Activated naive CD4-positive, alpha-beta T cell treated with anti-CD3 and anti-CD28 coated beads for 36 hours (primary cell): ENCODE measurements at places on chromosomes 1 and 21. TPM values are rescaled to one million over a fixed set of nuclear protein-coding genes. Genes with fewer than 3 reads are reported as not detected.

Gene TMEM63A
- total RNA-seq, result 34.7 TPM

GRCh38 chr1:65064981-65065380, 83.0 kb upstream of the AK4 start:
- DNase-seq, result no peak

DNA sequence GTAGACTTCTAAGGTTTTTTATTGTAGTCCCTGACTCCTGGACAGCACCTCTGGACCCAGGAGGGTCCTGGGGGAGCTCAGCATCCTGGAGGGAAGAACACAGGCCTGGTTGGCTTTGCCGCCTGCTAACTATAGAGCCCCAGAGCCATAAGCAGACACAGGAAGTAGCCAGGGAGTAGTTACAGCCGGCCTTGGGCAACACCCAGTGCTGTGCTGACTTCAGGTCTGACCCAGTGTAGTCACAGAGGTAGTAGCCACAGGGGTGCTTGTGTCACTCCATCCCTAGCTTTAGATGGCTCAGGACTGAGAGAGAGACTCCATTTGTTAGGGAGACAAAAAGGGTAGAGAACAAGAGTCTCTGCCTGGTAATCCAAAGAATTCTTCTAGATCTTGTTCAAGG, 21.9 kb downstream of the MCOLN2 start:
- no peak for DNase-seq

Gene MMEL1
- total RNA-seq, result 1.5 TPM

DNA sequence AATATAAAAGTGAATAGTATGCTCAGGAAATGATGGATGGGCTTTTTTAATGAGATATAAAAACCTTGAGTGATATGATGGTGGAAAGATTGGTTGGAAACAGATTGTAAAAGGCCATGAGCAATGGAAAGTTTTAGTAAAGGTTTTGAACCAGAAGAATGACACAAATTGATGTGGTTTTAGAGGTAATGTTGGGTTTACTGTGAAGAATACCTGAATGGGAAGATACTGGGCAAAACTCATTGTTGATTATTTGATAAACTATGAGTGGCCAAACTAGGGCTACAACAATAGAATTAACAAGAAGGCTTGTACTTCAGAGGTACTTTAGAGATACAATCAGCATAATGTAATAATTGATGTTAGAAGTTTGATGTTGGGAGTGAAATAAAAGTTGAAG, 108.5 kb downstream of the PTGS2 start:
- no peak for DNase-seq

Gene ANGPTL7
- total RNA-seq, result not detected

- no peak for DNase-seq
Measured at GRCh38 chr1:153548722-153549688, at the start of gene S100A3. S100A3 (minus strand) TSS chr1:153549258; CDS start chr1:153548485, 773 bp downstream.

DNA sequence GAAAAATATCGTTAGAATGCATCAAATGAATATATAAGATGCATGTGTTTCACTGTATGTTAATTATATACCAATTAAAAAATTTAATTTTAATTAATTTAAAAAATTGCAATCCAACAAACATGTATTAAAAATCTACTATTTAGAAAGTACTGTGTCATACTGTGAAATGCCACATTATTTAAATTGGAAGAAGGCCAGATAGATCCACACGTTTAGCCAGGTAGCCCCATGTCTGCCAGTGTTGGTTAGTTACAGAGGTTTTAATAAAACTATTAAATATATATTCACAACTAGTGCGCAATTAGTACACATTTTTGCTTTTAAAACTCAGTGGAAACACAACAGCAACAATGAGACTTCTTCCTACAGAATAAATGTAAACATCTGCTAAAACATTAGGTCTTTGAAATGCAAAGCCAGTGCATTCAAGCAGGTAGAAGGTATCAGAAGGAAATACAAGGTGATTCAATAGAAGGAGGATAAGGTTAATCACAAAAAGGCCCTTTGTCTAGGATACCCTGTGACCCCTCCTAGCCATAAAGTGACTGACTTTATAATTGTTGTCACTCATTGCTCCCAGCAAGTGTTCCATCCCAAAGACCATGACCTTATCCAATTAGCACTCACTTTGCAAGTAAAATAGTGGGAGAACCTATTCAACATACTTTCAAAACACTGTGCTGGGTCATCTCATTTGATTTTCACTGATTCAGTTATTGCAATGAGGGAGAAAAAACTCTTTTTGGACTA, 211.5 kb downstream of the TTLL7 start:
- no peak for DNase-seq

- DNase-seq, result peak; percentile 86
Measured at GRCh38 chr1:160083968-160084770, 2.8 kb downstream of the KCNJ9 start.

Gene VWA5B1
- not detected for total RNA-seq

- no peak for DNase-seq
Measured at GRCh38 chr1:20604678-20605077, 15.8 kb downstream of the CDA start.

GRCh38 chr1:178091986-178092745, 1.7 kb upstream of the RASAL2 start:
- DNase-seq, result no peak

DNA sequence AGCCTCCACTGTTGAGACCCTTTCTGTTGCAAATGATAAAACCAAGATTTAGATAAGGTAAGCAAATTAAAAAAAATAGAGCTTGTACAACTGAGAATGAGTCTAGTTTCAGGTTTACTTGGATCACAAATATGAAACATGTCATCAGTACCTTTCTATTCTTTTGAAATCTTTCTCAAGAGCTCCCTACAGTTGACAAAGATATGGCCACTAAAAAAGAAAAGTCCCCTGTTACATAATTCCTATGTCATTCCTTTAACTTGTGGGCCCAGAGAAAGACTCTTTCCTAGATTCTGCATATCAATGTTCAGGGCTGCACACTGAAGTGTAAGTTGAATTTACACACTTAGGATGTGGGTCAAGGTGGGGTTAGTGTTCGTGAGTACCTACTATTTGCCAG, 168.1 kb downstream of the PLA2G4A start:
- no peak for DNase-seq

Gene VASH2
- 0.38 TPM for total RNA-seq

Gene XCL2
- not detected for total RNA-seq

DNA sequence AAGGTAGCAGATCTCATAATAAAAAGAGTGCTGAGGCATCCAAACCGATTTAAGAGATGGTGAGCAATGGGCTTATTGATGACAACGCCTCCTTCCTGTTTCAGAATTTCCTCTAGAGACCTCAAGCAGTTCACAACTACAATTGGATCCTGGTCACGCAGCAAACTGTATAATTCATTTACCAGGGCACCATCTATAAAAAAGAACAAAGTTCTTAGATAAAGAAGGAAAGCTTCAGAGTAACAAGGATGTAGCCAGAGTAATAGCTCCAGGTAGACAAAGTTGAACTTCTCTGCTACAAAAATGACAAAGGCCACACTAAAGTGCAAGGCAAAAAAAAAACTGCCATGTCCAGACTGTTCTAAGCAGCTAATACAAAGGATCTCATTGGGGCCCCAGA, 3.4 kb downstream of the AP4B1 start:
- DNase-seq, result no peak

- no peak for DNase-seq
Measured at GRCh38 chr1:178509414-178510007, 3.4 kb upstream of the TEX35 start.

DNA sequence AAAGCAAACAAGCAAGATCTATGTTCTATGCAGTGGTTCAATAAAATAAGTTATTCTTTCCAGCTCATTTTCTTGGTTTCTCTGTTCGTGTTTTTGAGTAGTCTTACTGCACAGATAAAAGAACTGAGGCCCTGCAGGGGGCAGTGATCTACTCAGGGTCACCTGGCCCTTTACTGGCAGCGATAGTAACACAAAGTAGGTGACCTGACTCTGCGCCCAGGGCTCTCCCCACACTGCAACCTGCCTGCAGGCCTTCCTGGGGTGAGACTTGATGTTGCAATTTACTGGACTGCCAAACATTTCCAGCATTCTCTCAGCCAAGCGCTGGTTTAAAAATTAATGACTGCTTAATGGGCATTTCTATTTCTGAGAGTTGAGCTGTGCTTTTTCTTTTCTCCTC, 110.3 kb downstream of the HUNK start:
- DNase-seq, result no peak

Gene ORC1
- total RNA-seq, result 46.9 TPM

- DNase-seq, result no peak
Measured at GRCh38 chr1:11862890-11863289, 4.1 kb upstream of the NPPB start.

Gene CALML6
- total RNA-seq, result 0.41 TPM

- no peak for DNase-seq
Measured at GRCh38 chr1:39652105-39652504, 12.7 kb upstream of the HEYL start.

Gene OVAAL
- total RNA-seq, result not detected

- peak; percentile 71 for DNase-seq
Measured at GRCh38 chr1:172727956-172728603, 69.2 kb downstream of the FASLG start.

Gene KRTAP7-1
- total RNA-seq, result not detected

GRCh38 chr1:56413671-56414199, 165.6 kb downstream of the PLPP3 start:
- DNase-seq, result no peak

Gene LORICRIN
- total RNA-seq, result not detected

Gene TFF2
- total RNA-seq, result not detected

- DNase-seq, result no peak
Measured at GRCh38 chr21:41763398-41763931, 3.4 kb downstream of the RIPK4 start.

DNA sequence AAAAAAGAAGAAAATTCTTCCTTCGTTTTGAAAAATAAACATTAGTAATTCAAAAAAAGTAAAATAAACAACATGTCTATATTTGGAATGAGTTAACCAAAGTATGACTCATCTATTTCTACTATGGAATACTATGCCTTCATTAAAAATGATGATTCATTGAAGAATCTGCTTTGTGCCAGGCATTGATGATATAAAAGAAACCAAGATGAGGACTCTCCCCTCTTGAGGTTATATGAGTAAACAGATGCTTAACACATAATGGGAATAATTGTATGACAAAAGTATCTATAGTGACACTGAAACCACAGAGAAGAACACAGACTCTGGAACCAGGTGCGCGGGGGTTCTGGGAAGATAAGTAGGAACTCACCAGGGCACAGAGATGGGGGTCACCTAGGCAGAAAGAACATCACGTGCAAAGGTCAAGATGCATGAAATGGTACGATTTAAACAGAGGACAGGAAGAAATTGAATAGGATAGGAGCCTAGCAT, 18.8 kb downstream of the ELF3 start:
- DNase-seq, result peak; percentile 32

Gene C1orf53
- 0.52 TPM for total RNA-seq

- no peak for DNase-seq
Measured at GRCh38 chr1:35316264-35316663, 47.8 kb downstream of the ZMYM4 start.

DNA sequence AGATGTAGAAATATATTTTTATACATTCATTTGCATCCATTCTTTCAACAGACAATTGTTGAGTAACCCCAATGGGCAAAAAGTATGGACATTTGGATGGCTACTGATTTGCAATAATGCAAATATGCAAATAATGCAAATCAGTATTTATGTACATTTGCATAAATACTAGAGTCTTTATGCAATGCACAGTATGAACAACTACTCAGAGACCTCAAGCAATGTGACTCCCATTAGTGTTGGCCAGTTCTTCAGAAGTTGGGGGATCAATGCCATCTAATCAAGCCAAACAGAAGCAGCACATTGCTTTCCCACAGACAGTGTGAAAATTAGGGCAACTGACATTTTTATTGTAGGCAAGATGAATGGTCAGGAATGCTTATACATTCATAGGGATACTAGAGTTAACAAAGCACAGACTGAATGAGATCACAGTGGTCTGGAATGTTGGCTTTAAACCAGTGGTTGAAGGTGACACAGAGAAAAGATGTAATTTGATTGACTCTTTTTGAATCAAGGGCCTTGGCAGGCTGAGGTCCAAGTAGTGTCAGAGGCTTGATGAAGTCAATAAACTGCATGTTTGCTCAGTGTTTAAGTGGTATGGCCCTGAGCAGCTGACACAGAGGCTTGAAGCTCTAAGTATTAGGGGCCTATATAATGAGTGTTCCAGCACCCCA, 256.6 kb downstream of the CTH start:
- DNase-seq, result no peak

Gene INAVA
- not detected for total RNA-seq

- DNase-seq, result no peak
Measured at GRCh38 chr1:93585059-93585966, 96.3 kb downstream of the BCAR3 start.

DNA sequence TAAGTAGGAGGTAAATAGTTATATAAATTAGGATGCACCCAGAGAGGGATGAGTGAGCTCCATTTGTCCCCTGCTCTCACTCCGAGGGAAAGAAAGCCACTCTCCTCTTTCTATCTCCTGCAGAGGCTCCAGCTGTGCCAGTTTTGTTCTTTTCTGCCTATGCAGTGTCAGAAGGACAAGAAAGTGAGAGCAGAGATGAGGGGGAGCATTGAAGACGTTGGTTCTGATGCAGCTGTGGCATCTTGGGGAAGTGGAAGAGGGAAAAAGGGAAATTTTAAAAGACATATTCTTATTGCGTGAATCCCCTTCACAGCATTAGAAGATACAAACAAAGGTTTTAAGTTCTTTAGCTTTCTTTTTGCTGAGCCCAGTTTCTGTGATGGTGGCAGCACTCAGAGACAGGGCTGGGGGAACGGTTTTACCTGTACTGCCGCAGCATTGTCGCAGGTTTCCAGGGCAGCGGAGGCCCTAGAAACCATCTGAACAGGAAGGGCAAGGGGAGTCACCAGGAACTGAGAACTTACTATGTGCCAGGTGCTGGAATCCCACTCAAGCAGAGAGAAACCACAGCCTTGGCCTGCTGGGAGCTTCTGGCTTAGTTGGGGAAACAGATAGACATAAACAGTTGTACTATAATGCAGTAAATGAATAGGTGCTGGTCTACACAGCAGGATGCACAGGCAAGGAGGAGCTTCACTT, 44.9 kb upstream of the USP24 start:
- no peak for DNase-seq

DNA sequence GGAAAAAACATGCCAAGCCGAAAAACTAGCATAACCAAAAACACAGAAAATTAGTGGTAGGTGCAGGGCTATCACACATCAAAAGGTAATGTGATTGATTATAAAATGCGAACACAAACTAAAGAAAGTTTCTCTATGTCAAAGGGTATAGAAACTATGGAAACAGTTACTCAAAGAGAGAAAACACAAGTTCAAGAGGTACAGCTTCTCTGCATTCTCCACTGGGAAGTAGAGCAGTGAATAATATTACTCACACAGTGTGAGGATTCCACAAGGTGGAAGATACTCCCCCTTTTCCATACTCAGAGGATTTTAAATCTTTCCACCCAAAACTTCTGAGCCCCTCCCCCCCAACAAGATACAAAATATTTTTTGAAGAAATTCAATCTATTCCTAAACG, 18.6 kb downstream of the AKT3 start:
- DNase-seq, result no peak

Gene LIPI
- not detected for total RNA-seq

GRCh38 chr1:47280142-47280541, 33.8 kb downstream of the STIL start:
- DNase-seq, result no peak

Gene FCRLA
- total RNA-seq, result not detected

Gene KLF17
- not detected for total RNA-seq
